Activated T-cell treated with anti-CD3 and anti-CD28 coated beads, Interleukin-2, amount 50 U/mL, for 4 hours (primary cell): ENCODE measurements at places on chromosomes 13 and 19. TPM values are rescaled to one million over a fixed set of nuclear protein-coding genes. Genes with fewer than 3 reads are reported as not detected.

GRCh38 chr19:788686-788982 lies 8.6 kb upstream of the PTBP1 start:
- no peak for DNase-seq

- DNase-seq = no peak
These were observed 29.9 kb downstream of the PPP1R37 start for GRCh38 chr19:45122832-45123231.

GRCh38 chr19:29480507-29480906 lies 45.3 kb upstream of the VSTM2B start:
- DNase-seq = no peak

DNA sequence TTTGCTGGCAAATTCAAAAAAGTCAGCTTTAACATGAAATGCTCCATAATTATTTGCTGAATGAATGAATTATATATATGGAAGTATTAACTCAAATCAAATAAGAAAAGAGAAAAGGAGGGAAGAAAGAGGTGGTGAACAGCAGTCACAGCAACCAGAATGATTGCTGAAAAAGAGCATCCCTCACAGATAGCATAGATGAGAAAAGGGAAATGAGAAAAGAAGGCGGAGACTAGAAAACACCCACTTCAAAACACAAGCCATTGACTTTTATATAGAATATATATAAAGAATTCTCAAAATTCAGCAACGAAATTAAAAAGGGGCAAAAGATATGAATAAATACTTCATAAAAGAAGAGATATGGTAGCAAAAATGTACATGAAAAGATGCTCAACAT lies 75.2 kb downstream of the CAB39L start:
- DNase-seq = no peak

Gene SLC10A2
- not detected for total RNA-seq
